ENCODE measurements at places on chromosomes 5 and 9.

DNA sequence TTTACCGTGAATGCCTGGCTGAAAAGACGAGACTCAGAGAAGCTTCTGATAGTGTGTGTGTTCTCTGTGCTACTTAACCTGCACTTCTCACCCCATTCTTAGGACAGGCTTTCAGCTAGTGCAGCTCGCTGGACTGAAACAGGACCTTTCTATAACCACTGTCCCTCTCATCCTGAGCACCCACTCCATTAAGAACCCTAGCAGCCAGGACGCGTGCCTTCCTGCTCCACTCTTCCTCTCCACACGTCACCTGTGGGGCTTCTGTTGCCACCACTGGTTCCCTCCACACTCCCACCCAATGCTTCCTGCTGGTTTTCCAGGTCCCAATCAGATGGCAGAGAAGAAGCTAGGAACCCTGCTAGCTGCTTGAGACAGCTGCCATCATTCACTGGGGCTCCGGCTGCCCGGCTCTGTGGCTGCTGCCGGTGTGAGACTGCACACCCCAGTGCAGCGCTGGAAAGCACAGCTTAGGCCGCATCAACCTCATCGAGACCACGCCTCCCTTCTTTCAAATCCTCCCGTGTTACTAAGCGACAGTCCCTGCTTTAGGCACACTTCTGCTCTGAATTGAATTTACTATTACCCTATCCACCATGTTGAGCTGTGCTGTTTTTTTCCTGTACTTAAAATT is 44.0 kb downstream of the RNF130 start:
- DNase-seq = no peak

- no peak for DNase-seq
Observed at GRCh38 chr5:144333336-144333920, 162.8 kb downstream of the KCTD16 start.

DNA sequence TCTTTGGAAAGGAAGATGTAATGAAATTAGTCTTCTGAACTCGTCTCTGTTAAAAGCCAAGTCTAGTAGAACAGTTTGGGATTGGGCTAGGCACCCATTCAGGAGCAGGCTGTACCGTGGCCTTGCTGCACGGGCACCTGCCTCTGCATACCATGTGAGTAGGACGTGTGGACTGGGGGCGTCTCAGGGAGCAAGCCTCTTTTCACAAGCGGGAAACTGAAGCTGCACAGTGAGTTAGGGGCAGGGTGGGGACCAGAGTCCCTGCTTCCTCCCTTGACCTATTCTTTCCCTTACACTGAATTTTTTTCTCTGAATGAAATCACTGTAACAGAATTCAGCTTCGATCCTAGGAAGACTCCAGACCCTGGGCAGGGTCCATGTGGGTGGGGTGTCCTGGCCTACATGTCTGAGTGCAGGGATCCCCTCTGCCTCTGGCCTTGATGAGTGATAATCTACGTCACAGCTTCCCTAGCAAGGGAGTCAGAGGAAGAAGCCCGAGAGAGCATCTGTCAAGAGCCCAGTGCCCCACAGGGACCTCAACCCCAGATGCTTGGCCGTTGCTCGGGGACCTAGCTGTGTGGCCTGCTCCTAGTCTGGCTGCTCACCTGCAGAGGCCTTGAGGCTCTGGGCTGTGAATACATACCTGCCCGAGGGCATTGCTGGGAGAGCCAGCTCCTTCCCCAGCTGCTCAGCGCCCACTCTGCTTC is 15.1 kb downstream of the PHF2 start:
- no peak for DNase-seq

DNA sequence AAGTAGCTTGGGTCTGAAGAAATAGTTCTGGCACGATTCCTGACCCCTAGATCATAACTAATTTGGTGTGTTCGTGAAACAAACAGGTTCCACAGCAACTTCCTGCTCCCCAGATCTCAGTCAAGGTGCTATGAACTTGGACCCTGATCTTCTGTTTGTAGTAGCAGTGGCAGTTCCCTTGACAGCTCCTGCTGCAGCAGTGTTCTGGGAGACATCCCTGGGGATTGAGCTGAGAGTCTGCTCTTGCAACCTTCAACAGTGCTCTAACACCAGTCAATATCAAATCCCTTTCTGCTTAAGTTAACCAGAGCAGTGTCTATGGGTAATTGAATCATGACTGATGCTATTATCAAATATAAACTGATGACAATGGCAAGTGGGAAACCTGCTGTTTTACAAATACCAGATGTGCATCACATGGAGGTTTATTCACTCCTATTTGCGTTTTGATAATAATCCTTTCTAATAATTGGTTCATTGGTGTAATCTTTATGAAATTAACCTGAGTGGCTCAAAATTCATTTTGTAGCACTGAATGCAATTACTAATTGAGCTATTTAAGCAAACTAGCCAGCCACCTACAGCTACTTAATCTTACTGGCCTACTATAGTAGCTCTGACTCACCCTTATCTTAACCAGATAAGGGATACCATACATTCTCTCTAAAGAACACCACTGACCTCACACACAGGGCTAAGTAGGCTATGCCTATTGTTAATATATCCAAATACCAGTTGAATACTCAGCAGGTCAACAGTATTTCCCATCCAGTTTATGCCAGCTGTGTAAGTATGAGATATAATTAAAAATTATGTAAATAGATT is 21.9 kb downstream of the KDM4C start:
- DNase-seq = peak; percentile 36

- peak; percentile 98 for DNase-seq
Observed at GRCh38 chr5:156359476-156359875, 32.5 kb downstream of the SGCD start.
